Eye (tissue), 1 donor: ENCODE measurements at places on chromosomes 16 and 17.
A peak's percentile ranks its signal among the peaks of the same experiment; 100 is the strongest.

GRCh38 chr16:61887903-61888302, 148.3 kb downstream of the CDH8 start:
- DNase-seq: no peak

DNA sequence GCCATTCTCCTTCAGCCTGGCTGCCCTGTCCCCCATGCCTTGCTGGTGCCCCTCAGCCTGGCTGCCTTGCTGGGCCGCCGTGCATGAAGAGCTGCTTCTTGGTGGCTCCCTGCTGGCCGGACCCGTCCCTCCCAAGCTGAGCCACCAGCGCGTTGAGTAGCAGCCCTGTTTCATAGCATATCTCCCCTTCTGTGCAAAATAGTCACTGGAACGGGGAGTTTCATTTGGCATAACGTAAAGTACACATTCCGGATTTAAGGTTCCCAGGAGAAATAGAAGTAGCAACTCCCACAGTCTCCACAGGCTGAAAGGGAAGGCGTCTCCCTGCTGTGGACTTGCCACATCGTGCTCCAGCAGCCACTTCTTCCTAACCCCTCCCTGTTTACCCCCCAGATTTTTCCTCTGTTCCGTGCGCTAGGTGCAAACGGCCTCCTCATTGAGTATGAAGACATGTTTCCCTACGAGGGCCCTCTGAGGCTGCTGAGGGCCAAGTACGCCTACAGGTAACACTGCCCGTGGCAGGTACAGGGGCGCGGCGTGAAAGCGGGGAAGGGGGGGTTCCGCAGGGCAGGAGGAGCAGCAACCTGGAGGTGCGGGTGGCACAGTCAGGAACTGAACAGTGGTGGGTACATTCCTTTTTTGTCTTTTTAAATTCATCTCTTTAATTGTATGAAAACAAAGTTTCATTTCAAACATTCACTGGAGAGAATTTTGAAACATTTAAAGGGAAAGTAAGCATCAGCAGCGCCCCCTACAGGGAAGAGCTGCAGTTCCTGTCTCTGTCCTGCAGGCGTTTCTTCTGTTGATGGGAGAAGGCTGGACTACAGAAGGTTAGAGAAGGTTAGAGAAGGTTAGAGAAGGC, 5.8 kb upstream of the OGFOD3 start:
- DNase-seq: peak; percentile 50

- no peak for DNase-seq
Measured at GRCh38 chr16:24754543-24754942, 25.1 kb downstream of the TNRC6A start.

GRCh38 chr16:2095315-2095853, 40.3 kb downstream of the PKD1 start:
- no peak for DNase-seq

DNA sequence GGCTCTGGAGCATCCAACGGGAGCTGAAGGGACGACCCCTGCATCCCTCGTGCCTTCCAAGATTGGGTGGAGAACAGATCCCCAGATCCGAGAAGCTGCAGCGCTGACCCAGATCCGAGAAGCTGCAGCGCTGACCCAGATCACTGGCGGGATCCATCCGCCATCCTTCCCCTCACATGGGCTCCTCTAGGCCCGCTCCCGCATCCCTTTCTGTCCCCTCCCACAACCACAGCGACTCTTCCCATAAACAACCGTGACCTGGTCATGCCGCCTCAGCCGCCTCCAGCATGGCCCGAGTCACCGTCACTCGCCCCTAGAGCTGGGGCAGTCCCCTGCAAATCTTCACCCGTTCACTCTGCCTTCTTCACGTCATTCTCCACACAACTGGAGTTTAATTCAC, 124.9 kb downstream of the UTP18 start:
- DNase-seq: no peak

GRCh38 chr17:45355087-45355486, 38.3 kb upstream of the MAP3K14 start:
- DNase-seq: no peak

DNA sequence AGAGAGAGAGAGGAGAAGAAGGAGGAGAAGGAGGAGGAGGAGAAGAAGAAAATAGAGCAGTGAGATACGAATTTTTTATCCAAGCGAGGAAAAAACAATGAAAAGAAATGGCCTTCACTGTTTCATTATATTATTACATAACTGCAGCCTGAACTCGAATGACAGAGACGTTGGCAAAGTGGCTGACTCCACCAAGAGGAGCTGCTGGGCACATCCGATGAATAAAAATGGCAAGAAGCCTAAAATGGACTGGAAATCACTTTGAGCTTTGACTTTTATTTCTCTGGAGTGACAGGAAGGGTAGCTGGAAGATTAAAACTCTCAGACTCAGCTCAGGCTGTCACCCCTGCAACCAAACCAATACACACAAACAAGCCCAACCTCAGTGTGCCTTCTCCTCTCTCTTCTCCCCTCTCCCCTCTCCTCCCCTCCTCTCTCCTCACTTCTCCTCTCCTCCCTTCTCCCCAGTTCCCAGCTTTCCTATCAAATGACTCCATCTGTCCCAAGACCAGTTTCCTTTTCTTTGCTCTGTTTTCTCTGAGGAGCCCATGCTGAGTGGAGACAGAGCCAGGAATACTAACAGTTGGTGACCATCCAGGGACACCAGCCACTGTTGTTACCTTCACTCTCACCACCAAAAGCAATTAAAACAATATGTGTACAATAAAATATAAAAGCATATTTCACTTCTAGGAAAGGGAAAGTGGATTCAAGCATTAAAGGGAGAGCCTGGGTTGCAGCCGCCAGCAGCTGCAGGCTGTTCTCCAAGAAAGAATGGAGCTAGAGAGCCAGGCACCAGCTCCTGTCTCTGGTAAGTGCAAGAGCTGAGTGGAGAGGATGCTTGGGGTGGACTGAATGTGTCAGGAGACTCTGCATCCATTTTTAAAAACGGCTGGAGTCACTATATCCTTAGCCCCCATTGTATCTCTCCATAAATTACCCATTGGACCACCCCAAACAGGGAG, 51.2 kb downstream of the SOX9 start:
- no peak for DNase-seq

GRCh38 chr16:47970291-47970931, 185.4 kb downstream of the ABCC12 start:
- peak; percentile 85 for DNase-seq

DNA sequence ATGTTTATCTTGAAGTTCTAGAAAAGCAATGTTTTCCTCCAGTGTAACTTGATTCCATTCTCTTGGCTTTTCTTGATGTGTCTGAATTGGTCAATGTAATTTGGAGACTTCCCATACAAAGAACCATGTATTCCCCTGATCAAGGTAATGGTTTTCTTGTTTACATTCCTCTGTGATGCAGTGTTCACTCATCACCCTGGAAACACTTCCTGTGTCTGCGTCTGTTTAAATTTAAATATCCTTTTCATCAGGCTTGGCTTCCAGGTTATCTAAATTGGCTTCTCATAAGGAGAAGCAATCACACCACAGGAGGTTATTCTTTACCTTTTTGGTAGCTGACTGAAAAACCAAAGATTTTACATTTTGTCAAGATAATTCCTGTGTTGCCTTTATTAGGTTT, 237.3 kb upstream of the WSCD1 start:
- DNase-seq: no peak

DNA sequence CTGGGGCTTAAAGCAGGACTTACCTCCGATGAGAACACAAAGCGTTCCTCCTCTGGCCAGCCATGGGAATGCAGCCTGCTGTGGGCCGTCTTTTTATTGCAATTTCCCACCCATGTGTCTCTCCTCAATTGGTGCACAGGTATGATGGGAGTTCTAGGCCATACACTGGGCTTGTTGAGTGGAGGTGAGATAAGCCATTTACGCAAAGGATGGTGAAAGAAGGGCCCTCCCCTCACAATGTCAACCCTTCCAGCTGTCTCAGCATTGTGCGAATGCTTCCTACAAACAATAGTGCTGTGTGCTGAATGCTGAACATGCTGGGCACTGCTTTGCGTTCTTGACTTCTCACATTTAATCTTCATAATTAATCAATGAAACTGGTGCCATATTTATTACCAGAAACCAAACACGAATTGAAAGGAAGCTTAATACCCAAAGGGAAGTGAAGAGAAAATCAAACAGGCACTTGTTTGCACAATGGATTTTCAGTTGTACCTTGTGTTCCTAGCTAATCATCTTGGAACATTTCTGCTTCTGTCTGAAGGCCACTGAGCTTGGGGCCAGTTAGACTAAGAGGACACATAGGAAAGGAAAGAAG, at the start of gene GP2:
Gene GP2 (minus strand): TSS at position 70 of the 598 bp plus-strand sequence. CDS start 1,082 bp downstream, outside the sequence.
- DNase-seq: no peak

- DNase-seq: peak; percentile 85
Measured at GRCh38 chr17:33142705-33143299, 150.3 kb downstream of the ASIC2 start.

DNA sequence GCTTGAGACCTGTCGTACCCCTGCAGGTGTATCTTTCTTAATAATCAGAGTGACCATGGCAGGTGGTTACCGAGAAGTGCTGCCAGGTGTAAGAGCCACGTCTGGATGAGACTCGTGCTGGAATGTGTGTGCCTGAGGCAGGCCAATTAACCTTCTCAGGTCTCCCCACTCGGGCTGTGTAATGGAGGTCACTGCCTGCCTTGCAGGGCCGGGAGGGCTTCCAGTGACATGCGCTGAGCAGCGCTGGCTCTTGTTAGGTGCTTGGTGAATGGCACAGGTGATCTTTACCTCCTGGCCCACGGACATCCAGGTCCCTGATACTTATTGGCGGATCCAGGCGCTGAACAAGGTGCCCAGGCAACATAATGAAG, 4.6 kb upstream of the GSE1 start:
- DNase-seq: no peak

GRCh38 chr16:71734511-71734910, 10.0 kb upstream of the PHLPP2 start:
- no peak for DNase-seq

GRCh38 chr16:17231972-17232371, 238.8 kb downstream of the XYLT1 start:
- DNase-seq: no peak

- DNase-seq: no peak
Measured at GRCh38 chr16:1497014-1497598, 3.9 kb downstream of the TELO2 start.

GRCh38 chr17:82493226-82493781, 26.2 kb upstream of the FOXK2 start:
- no peak for DNase-seq

DNA sequence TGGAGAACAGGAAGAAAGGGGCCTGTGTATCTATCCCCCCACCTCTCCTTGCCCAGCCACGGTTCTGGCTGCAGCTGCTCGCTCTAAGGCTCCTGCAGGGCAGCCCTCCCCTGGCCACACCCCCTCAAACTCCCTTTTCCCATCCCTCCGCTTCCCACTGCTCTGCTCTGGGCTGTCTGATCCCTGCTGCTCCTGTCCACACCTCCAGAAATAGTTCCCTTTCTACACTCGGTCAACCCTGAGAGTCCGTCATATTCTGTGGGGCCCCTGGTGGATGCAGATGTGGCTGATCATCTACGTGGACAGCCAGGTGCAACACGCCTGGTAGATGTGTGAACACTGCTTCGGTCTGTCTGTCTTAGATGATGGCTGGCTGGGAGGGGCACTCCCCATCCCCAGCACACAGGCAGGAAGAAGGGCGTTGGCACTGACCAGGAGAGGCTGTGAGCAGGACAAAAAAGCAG, 19.3 kb upstream of the KRT19 start:
- DNase-seq: no peak

GRCh38 chr17:76678330-76678729, 32.4 kb downstream of the MXRA7 start:
- no peak for DNase-seq

DNA sequence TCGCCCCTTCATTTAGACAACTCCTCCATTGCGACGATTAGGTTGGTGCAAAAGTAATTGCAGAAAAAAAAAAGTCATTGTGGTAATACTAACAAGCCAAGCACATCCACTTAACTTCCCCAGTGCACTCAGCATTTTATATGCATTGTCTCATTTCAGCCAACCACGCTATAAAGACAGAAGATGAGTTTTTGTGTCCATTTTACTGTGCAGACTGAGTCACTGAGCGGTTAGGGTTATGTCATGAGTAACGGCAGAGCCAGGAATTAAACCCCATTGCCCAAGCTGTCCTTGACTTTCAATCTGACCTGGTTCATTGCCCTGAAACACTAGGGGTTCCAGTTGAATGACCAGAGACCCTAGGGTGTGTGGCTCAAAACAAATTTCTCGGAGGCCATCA, 218.7 kb downstream of the XYLT1 start:
- DNase-seq: no peak

GRCh38 chr17:29956225-29956624, 14.8 kb downstream of the EFCAB5 start:
- DNase-seq: no peak

GRCh38 chr16:89697161-89697615, 4.3 kb downstream of the SPATA2L start:
- no peak for DNase-seq

DNA sequence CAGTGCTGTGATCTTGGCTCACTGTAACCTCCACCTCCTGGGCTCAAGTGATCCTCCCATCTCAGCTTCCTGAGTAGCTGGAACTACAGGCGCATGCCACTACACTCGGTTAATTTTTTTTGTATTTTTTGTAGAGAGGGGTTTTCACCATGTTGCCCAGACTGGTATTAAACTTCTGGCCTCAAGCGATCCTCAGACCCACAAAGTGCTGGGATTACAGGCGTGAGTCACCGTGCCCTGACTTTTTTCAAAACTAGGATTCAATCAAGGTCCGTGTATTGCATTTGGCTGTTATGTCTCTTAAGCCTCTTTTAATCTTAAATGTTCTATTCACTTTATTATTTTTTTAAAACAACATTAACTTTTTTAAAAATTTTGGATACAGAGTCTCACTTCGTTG, 4.3 kb upstream of the CCL22 start:
- DNase-seq: no peak

GRCh38 chr16:10981697-10982216, 37.4 kb downstream of the CLEC16A start:
- peak; percentile 54 for DNase-seq

GRCh38 chr16:57303021-57303909, 18.8 kb upstream of the PLLP start:
- DNase-seq: no peak

GRCh38 chr16:89168381-89169189, 3.0 kb upstream of the CDH15 start:
- no peak for DNase-seq

DNA sequence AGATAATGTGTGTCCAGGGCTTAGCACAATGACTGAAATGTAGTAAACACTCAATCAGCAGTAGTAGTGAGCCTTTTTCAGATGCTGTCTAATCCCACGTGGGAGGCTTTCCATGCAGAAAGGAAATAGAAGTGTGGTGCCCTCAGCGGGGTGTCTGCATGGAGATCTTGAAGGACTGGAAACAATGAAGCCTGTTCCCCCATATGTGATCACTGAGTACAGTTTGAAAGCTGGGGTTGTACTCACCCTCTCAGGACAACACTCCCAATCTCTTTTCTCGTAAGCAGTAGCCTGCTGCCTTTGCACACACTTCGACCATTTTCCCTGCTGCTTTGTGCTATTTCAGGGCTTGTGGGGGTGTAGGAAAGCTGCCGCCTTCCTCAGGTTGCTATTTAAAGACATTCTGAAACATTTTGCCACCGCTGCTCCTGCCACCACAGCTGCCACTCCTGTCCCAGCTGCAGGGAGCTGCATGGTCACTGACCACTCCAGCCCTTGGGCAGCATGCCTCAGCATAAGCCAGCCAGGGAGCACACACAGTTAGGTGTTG, 40.6 kb upstream of the HAS3 start:
- DNase-seq: no peak

GRCh38 chr16:85577899-85578598, 35.1 kb upstream of the GSE1 start:
- DNase-seq: no peak

- DNase-seq: no peak
Measured at GRCh38 chr17:30701498-30701989, 122.9 kb downstream of the CRLF3 start.

- DNase-seq: peak; percentile 62
Measured at GRCh38 chr16:1057252-1057932, 15.2 kb upstream of the SSTR5 start.
